Neural progenitor cell (in vitro differentiated cells): ENCODE measurements at places on chromosomes 2 and 18.

GRCh38 chr2:105139556-105140239 is 101.8 kb downstream of the MRPS9 start:
- no peak for DNase-seq

DNA sequence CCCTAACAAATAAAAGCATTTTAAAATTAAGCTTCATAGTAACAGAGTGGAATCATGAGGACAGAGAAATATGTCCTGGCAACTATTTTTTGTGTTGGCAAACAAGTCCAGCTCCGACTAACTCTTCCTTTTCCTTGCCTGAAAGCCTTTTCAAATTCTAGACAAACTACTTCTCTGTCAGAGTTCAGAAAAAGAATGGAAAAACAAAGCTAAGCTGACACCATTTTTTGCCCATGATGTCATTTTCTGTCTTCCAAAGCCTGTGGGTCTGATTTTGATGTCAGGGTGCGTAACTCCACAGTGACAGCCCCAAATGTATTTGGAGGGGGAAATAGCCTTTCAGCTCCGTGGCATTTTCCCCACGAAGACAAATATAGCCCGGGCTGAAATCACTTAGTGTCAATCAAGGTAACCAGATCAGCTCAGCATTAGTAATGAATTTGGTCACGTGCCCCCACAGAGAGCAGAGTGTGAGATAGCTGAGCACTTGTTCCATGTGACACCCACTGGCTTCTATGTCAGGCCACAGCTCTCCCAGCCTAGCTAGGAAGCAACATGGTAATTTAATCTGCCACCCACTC is 233.0 kb upstream of the SIX2 start:
- no peak for DNase-seq

DNA sequence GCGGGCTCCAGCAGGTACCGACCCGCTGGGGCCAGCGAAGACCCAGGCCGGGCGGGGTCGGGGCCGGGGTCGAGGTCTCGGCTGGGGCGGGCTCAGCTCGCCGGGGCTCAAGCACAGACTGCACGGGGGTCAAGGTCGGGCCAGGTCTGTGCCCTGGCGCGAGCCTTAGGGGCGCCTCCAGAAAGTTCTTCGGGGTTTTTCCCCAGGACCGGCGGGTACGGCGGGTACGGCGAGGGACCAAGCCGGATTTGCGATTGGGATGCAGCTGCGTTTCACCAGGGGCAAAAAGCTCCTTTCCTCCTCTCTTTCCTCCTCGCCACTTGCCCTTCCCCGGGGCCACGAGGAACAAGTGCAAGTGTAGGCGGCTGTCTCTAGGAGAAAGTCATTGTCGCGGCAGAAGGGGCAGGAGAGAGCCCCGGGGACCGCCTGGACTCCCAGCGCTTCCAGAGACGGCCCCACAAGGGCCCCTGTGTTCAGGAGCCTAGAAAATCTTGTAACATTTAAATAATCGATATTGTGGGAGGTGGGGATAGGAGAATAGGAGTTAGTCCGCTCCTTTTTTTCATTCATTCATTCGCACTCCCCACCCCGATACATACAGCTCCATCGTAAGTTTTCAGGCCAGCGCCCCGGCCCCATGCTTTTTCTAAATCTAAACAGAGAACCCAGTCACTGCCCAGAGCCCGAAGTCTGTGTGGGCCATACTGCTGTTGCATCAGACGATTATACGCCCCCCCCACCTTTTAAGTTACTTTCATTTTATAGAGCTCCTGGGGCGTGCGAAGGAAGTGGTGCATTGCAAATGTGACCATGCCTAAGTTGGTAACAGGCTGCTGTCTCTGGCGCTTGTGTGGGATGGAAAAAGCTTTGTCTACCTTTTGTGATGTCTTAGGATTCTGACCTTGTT is 679 bp downstream of the PMAIP1 start:
- DNase-seq = peak; percentile 70

GRCh38 chr18:60831971-60832370 is 459.4 kb upstream of the MC4R start:
- DNase-seq = no peak

- DNase-seq = no peak
These were observed 107.9 kb downstream of the DPP10 start for GRCh38 chr2:114550364-114550763.

- DNase-seq = peak; percentile 21
These were observed 24.9 kb downstream of the MYO7B start for GRCh38 chr2:127560201-127560930.

DNA sequence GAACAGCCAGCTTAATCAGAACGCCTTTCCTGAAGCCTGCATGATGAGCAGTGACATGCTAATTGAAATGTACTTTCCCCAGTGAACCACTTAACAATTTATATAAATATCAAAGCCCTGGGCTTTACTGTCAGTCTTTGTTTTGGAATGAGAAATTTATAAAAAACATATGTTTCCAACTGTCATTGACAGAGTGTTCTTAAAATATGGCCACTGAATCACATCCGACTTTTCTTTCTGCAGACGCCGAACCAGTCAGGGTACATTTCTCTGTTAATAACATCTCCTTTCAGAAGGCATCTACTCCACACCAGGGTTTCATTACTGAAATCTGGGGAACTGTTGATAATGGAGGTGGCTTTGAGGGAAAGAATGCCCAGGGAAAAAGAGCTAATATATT is 343.7 kb downstream of the INSIG2 start:
- DNase-seq = no peak

- DNase-seq = no peak
These were observed 7.7 kb upstream of the SULT1C4 start for GRCh38 chr2:108370080-108370479.

DNA sequence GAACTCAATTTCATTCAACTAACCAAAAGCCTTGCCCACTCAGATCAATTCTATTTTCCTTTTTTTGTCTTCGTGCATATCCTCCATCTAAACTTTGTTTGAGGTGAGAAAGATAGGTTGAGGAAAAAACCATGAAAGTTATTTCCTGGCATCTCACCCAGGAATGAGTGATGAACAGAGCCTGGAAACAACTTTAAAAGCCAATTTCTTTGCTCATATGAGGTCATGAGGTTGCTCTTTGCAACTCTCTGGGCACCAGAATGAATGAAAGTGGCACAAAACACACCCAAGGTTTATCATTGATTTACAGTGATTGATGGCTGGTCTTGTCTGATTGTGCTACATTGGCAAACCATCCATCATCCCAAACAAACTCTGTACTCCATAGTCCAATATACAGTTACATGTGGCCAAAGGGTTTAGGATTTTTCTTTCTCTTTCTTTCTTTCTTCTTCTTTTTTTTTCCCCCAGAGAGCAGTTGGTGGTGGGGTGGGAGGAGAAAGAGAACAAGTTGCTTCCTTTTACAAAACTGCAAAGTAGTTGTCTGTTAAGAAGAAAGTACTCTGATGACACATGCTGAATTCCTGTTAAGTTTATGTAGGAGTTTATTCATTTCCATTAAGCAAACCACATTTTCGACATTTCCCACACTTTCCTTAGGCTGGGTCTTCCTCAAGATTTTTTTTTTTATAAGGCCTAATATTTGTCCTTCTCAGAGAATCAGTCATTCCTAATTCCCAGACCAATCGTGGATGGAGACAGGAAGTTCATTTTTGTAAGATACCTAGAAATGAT is 575.9 kb upstream of the ZEB2 start:
- DNase-seq = no peak

DNA sequence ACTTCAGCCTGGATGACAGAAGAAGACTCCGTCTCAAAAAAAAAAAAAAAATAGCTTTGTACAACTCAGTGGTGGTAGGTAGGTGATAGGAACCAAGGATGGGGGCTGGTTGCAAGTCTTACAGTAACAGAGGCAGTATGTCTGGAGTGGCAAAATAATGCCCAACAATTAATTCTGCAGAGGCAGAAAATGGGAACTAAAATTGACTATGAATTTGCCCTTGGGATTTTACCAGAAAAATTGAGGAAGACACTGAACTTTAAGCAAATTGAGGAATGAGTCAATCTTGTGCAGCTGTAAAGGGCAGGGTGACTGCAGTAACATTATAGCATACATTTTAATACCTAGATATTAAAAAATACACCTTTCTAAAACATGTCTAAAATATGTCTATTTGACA is 292.1 kb upstream of the FBXO11 start:
- DNase-seq = no peak
